T-helper 9 cell (primary cell): ENCODE measurements at places on chromosomes 3 and 15.

GRCh38 chr3:154602241-154602640, 172.3 kb upstream of the GPR149 start:
- DNase-seq: no peak

GRCh38 chr3:135138776-135139175, 343.7 kb downstream of the EPHB1 start:
- no peak for DNase-seq

- DNase-seq: no peak
Measured at GRCh38 chr15:66803182-66803729, 101.2 kb downstream of the SMAD6 start.

DNA sequence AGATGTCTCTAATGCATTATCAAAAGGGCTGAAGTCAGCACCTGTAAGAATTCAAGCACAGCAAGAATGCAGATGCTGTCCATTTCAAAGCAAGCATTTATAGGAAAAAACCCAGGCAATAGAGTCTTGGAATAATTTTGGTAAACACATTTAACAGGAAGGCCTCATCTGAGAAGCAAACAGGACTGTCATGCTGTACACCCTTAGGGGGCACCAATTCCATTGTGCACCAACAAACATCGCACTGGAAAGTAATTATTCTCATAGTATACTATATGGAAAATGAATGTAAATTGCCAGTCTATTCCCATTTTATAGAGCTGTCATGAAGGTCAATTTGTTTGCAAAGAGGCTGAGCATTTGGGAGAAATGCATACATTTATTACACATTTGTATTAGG, 247.3 kb upstream of the SUCLG2 start:
- DNase-seq: no peak

GRCh38 chr3:47512416-47513124, 942 bp downstream of the ELP6 start:
- peak; percentile 7 for DNase-seq

DNA sequence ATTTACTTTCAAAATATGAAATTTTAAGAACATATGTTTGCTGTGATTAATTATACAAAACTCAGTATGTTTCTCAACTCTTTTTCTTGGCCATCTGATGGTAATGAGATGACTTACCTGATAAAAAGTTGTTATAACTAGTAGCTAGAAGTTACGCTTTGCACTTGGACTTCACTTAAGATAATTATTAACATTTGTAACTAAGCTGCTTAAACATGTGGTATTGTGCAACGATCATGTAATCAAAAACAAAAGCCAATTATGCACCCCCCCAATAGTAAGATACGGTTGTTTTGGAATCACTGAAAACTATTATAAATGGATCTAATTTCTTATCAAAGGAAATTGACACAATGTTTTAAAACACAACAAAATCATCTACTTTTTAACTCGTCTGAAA, 342.9 kb downstream of the CNTN3 start:
- no peak for DNase-seq

- no peak for DNase-seq
Measured at GRCh38 chr3:11514191-11514821, 129.4 kb downstream of the VGLL4 start.

DNA sequence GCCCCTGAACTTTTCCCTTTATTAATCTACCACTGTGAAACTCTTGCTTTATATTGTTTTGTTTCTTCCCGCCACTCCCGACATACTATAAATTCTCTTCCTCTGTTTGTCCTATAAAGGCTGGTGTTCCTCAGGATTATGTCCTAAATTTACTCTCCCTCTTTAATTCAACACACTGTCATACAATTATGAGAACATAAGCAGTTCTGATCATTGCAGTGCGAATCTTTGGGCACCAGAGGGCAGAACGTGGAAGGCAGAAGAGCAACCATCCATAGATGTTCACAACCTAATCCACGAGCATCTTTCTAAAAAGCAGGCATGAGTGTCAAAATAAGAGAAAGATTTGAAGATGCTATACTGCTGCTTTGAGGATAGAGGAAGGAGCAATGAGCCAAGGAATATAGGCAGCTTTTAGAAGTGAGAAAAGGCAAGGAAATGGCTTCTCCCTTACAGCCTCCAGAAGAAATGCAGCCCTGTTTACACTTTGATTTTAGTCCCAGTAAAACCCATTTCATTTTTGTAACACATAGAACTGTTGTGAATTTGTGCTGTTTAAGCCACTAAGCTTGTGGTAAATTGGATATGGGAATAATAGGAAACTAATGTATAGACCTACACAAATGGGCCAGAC, 179.4 kb downstream of the GBE1 start:
- DNase-seq: no peak

- DNase-seq: no peak
Measured at GRCh38 chr3:52240886-52241370, 2.0 kb upstream of the TWF2 start.

- DNase-seq: no peak
Measured at GRCh38 chr3:197690754-197691153, 46.0 kb downstream of the RUBCN start.

- no peak for DNase-seq
Measured at GRCh38 chr3:14472471-14473351, 67.4 kb downstream of the GRIP2 start.

GRCh38 chr3:191360620-191361019, 30.3 kb upstream of the UTS2B start:
- DNase-seq: no peak

- peak; percentile 45 for DNase-seq
Measured at GRCh38 chr3:50320853-50321335, 1.7 kb downstream of the HYAL2 start.

DNA sequence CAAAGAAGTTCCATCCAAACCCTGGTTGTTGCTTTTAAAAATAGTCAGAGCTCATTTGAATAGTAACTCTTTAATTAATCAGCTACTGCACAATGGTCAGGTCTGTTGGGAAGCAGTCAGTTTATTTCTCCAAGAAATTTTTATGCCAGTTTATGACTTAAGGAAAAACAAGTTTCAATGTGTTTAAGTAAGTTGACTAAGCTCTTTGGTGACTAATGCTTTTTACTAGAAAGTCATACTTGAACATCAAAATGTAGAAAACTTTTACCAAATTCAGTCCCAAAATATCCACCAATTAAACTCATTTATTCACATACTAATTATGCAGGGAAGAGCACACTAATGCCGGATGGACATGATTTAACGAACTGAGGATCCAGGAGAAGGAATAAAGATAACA, 22.1 kb downstream of the PRICKLE2 start:
- DNase-seq: no peak

DNA sequence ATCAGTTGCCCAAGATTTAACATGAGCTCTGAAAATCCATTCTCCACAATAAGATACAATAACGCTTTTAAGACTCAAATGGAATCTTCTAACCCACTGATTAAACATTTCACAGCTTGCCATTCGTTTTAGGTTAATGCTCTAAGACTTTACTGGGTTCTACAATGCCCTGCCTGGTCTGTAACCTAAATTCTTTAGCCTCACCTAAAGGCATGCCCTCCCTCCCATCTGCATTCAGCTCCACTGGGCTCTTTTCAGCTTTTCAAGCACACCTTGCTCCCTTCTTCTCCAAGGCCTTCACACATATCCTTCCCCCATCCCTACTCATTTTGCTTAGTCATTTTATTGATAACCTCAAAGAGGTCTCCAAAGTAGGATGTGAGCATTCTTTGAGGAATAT, 290.9 kb downstream of the LSAMP start:
- no peak for DNase-seq

GRCh38 chr3:42936157-42936981, 30.4 kb downstream of the ZNF662 start:
- no peak for DNase-seq

- DNase-seq: no peak
Measured at GRCh38 chr3:114711321-114711886, 417.6 kb downstream of the TIGIT start.

GRCh38 chr15:46117071-46117470, 482.2 kb downstream of the SQOR start:
- no peak for DNase-seq

DNA sequence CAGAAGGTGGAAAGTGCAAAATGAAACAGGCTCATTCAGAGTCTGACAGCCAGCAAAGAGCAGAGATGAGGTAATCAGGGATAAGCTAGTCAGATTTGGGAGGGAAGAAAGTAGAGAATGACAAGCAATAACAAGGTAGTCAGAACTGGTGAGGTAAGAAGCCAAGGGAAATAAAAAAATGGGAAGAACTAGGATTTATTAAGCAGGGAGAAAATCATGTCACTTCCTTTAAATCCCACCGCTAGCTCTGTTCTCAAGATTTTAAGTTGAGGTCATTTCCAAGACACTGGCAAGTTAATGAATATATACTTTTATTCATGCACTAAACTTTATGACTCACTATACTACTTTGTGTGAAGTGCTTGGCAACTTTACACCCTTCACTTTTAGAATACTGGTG, 1106.8 kb downstream of the IGSF11 start:
- DNase-seq: no peak

- no peak for DNase-seq
Measured at GRCh38 chr3:110420158-110420641, 651.4 kb upstream of the NECTIN3 start.
